ENCODE measurements at places on chromosomes 16 and 17.
A peak's percentile ranks its signal among the peaks of the same experiment; 100 is the strongest.

DNA sequence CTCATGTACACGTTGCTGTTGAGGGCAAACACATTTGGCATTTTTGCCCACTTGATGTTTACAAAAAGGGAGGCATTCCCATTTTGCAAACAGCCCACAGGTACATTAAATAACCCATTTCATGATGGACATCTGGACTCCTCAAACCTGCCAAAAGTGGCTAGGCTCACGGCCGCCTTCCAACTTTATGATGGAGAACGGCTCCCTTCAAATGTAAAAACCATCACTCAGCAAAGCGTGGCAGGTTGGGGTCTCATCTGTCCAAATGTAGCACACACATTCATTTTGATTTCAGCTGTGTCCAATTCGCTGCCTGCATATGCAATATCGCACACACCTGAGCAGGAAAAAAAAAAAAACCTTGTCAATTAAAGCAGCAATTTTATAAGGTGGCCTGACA lies 417.8 kb downstream of the TMEM114 start:
- DNase-seq, result no peak

GRCh38 chr17:6638046-6638908 lies 2.2 kb downstream of the KIAA0753 start:
- no peak for DNase-seq

- no peak for DNase-seq
Measured at GRCh38 chr16:81642943-81643342, 136.1 kb upstream of the PLCG2 start.

GRCh38 chr16:10984509-10984908 lies 40.1 kb downstream of the CLEC16A start:
- DNase-seq, result no peak

- DNase-seq, result no peak
Measured at GRCh38 chr16:8585857-8586256, 4.5 kb downstream of the TMEM114 start.

GRCh38 chr16:11708421-11708820 lies 34.2 kb downstream of the TXNDC11 start:
- DNase-seq, result no peak

- DNase-seq, result no peak
Measured at GRCh38 chr16:1899641-1900451, 18.4 kb downstream of the HS3ST6 start.

GRCh38 chr17:82696916-82697807 lies 1.3 kb downstream of the RAB40B start:
- no peak for DNase-seq

DNA sequence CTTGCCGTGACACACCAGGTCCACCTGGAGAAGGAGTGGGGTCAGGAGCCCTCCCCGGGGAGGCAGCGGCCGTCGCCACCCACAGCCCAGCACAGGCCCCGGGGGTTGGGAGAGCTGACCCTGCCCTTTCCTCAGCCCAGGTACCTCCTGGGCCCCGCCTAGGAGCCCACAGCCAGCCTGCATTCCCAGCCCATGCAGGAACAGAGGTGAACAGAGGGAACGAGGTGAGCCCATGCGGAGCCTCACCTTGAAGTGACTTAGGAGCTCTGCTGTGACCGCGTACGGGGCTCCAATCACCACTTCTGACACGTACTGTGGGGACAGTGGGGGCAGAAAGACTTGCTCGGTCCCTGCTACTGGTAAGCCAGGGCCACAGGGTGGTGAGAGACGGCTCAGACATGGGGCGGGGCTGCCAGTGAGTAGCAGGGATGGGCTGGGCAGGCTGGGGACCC lies 3.4 kb downstream of the NPB start:
- no peak for DNase-seq

DNA sequence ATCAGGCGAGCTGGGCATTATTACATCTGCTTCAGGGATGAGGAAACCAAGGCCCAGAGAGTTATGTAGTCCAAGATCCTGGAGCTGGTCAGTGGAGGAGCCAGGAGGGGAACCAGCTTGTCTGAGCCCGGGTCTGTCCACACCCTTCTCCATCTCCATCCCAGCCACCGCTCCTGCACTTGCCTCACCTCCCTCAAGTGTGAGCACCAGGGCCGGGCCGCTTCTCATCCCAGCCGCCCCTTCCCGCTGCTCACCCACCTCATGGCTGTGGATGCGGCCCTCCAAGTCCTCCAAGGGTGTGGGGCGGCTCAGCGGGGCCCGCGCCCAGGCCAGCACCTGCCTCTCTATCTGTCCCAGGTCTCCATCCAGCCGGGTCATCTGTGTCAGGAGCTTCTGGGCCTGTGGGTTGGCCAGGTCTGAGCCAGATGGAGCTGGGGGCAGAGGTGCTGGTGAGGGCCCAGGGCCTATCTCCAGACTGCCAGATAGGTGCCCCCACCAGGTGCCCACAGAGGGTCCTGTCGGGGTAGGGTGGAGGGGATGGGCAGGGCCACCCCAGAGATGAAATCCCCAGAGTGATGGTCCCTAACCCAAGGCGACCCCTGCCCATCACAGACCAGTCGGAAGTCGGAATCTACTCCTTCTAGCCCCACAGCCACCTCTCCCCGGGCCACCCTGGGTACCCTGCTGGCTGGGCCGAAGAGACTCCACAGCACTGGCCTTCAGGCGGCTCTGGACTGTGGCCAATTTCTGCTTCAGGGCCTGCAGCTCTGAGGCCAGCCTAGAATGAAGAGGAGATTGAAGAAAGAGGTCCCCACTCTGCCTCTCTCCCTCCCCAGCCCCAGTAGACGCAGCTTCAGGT lies 9.4 kb downstream of the EVPL start:
- DNase-seq, result no peak

DNA sequence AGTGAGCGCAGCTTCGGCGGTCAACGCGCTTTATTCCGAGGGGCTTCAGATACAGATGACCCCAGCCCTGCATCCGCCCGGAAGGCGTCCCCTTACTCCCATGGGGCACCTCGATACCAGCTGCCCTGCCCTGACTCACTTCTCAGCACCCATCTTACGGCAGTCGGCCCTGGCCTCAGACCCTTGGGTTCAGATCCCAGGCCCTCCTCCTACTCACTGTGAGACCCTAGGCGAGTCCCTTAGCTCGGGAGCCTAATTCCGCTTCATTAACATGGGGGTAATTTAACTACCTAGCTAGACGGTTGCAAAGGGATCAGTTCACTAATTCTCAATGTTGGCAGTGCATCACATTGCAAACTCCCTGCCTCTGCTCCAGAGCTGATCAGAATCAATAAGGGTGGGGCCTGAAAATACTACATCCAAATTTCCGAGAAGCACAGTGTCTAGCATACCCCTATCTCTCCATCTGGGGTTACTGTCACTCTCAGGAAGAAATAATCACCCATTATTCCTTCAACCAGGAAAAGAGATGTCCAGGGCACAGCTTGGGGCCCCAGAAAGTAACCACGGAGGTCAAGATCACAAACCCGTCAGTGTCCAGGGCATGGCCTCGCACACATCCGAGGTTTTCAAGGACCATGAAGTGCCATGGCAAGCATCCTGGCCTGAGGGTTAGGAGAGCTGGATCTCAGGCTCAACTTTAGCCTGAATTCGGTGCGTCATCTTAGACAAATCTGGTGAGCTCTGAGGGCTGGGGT lies 415 bp upstream of the FLOT2 start:
- DNase-seq, result peak; percentile 48

DNA sequence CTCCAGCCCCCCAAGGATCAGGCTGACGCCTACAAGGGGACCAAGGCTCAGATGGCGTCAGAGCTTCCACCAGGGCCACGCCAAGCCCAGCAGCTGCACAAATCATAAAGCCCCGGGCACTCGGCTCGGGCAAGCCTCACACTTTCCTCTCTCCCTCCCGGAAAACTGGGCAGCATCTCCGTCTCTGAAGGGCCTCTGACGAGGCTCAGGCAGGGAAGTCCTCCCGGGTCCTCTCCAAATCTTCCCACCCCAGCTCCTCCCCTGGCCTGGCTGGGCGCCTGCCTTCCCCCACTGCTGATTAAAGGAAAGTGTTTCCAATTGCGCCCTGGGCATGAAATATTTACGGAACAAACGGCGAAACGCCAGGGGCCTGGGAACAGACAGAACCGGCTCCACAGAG lies 38.5 kb downstream of the PIEZO1 start:
- no peak for DNase-seq

DNA sequence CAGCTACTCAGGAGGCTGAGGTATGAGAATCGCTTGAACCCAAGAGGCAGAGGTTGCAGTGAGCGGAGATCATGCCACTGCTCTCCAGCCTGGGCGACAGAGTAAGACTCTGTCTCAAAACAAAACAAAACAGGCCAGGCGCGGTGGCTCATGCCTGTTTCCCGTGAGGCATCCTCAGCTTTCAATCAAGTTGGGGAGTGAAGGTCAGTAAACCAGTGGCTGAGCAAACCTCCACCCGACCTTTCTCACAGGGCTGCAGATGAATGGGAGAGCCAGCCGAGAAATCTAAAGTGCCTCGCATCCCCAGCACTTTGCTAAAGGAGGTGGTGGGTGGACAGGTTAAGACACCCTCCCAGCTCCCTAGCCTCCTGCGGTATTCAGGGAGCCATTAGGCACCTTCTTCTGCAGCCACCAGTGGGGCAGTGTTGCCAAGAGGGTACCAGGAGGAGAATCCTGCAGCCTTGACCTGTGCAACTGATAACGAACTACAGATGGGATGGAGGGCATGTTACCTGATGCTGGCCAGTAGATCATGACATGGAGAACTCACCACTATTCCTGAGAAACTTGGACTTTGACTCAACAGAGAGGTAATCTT lies 59.0 kb downstream of the KPNA2 start:
- no peak for DNase-seq

DNA sequence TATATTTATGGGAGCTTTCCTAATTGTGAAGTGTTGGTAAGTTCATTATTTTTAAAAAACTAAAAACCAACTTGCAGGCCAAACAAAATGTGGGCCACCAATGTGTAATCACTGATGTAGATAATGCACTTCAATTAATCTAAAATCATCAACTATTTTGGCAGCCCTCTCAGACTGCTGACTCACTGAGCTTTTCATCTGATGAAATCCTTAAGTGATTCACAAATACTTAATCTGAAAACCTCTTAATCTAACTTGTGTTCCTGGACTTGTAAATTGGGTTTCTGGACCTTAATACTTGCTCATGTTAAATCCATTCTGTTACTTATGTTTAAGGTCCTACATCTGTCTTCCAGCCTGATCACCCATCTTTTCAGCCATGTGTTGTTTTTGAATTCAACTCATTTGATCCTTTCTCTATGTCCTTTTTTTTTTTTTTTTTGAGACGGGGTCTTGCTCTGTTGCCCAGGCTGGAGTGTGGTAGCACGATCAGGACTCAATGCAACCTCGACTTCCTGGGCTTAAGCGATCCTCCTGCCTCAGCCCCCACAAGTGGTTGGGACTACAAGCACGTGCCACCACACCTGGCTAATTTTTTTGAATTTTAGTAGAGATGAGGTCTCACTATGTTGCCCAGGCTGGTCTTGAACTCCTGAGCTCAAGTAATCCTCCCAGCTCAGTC lies 39.0 kb downstream of the PRKCB start:
- DNase-seq, result no peak

GRCh38 chr16:4351880-4352279 lies 759 bp upstream of the PAM16 start:
- no peak for DNase-seq

DNA sequence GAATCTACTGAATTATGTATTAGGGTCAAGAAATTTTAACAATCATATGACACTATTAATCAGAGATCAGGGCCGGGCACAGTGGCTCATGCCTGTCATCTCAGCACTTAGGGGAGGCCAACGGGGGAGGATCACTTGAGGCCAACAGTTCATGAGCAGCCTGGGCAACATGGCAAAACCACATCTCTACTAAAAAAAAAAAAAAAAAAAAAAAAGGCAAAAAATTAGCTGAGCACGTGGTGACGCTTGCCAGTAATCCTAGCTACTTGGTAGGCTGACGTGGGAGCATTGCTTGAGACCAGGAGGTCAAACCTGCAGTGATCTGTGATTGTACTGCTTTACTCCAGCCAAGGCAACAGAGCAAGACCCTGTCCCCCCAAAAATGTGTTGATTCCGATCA lies 52.5 kb upstream of the CLEC3A start:
- DNase-seq, result no peak

- no peak for DNase-seq
Measured at GRCh38 chr17:72640415-72641165, 451.9 kb downstream of the SLC39A11 start.

- DNase-seq, result no peak
Measured at GRCh38 chr17:29046473-29046839, 3.5 kb downstream of the PIPOX start.

DNA sequence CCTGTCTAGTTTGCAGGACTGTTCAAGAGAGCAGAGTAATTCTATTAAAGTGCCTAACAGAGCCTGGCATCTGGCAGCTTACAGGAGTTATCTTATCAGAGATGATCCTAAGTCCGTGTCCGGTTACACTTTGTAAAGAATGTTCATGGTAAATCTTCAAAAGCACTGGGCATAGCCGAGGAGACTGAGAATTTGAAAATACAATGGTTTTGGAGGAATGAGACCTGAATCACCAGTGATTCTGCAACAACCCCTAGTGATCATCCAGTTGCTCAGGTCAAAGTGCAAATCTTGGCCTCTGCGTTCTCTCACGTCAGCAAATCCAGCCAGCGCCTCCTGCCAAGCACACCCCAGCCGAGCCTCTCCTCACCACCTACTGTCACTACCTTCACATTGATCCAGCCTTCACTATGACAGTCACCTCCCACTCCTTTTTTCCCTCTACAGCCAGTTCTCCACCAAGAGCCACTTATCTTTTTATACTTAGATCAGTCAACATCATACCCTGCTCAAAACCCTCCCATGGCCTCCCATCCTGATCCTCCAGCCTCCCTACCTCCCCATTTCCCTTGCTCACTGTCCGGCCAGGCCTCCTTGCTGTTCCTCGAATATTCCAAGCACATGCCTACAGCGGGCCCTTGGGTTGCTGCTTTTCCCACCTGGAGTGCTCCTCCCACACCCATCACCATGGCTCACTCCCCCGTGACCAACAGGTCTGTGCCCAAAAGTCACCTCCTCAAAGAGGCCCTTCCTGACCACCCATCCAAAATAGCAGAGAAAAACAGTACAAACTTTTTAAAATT lies 57.4 kb upstream of the ERN1 start:
- no peak for DNase-seq

DNA sequence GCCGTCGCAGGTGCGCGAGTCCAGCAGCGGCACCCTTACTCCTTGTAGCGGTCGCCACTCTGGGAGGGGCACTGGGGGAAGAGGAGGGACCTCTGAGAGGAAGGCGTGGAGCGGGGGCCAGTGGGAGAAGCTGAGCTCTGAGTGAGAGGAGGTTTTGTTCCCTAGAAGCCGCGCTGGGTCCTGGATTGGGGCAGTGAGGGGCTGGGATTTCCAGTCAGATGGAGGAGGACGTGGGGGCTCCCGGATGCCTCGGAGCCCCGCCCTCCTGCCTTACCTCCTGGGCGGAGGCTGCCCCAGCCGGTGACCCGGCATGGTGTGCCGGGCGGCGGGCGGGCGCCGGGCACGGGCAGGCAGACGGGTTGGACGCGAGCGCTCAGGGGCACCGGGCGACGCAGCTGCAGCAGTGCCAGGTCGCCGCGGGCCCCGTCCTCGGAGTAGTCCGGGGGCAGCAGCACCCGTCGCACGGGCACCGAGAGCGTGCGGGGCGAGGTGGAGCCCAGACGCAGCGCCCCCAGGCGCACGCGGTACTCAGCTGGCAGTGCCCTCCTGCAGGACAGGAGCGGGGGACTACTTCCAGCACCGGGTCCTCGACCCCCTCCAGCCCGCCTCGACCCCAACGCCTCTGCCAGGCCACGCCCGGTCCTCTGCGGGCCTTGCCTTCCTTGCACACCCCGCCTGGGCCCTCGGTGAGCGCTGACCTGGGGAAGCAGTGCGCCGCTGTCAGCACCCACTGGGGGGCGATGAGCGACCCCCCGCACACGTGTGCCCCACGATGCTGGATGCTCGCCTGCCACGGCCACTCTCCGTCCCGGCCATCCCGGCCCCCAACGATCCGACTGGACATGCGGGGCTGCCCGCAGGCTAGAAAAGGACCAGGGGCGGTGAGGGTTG lies 2.0 kb downstream of the PRSS33 start:
- DNase-seq, result no peak
